ENCODE measurements at places on chromosomes 2 and 18.

DNA sequence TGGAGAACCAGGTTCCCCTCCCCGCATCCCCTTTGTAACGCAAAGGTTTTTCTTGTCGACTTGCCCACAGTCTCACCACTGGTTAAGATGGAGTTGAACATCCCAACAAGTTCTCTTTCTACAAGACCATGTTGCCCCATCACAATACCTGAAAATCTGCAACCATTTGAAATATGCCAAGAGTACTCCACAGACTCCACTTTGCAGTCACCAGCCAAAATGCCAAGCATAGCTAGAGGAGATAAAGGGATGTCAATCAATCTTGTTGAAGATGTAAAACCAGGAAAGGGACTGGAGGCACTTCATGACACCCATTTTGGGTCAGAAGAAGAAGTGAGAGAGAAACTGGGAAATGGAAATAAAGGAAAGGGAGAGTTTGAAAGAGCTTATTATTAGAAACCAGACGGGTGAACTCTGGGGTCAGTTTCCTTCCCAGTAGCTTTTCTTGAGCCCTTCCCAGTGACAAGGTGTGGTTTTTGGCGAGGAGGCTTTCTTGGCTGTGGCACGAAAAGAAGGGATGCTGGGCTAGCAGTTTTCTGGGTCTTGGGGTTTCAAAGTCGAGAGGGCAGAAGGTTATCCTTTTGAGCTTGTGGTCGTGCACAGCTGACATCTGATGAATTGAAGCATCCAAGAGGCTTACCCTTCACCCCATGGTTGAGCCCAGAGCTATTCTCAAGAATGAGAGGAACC, 79.3 kb downstream of the ACAA2 start:
- DNase-seq: no peak

DNA sequence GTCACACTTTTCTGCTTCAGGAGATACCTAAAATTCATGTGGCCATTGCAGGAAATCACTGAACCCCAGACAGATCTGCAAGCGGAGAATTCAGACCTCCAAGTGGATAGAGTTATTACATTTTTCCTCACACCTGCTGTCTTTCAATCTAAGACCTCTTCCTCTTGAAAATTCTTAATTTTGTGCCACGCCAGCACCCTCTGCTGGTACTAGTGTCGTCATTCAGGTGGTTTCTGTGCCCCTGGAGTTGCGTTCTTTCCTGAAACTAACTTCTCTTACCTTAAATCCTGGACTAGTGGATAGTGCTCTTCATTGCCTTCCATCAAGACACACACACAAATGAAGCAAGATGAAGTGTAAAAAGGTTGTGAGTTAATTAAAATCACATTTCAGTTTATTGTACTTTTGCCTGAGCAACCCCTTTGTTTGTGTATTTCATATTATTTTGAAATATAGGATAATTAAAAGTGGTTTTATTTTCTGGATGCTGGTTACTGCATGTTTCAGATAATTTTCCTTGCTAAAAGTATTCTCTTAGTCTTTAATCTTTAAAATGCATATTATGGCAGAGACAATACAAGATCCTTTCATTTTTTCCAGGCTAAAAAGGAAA, 1.6 kb upstream of the DNER start:
- DNase-seq: no peak

DNA sequence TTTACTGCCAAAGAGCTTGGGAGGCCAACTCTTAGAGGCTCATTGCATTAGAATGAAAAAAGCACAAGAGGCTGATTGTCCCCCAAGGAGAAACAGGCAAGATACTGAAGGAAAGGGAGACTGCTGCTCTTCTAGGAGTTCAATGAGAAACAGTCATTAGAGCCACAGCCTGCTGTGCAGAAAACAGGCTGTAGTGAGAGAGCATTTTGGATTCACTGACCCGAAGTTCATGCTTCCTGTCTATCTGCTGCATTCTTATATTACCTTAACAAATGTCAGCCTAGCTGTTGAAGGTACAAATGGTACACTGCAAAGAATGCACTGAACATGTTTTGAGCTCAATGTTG, 423.3 kb downstream of the SETBP1 start:
- DNase-seq: no peak

GRCh38 chr18:30211112-30211511, 831.4 kb downstream of the DSC3 start:
- no peak for DNase-seq

DNA sequence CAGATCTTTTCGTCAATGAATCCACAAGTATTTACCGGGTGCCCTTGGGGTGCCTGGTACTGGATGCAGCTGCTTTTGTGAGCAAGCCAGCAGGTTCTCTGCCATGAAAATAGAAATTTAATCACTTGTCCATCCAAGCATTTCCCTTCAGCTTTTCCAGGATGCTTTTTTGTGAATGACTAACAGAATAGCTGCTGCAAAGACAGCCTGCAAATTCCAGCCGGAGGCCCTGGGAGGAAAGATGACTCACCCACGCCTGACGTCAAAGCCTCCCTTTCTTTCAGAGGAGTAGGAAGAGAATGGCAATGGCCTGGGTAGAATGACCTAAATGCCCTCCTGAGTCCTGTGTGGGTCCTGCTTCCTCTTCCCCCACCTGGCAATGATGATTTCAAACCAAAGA, 111.9 kb downstream of the AP1S3 start:
- no peak for DNase-seq

DNA sequence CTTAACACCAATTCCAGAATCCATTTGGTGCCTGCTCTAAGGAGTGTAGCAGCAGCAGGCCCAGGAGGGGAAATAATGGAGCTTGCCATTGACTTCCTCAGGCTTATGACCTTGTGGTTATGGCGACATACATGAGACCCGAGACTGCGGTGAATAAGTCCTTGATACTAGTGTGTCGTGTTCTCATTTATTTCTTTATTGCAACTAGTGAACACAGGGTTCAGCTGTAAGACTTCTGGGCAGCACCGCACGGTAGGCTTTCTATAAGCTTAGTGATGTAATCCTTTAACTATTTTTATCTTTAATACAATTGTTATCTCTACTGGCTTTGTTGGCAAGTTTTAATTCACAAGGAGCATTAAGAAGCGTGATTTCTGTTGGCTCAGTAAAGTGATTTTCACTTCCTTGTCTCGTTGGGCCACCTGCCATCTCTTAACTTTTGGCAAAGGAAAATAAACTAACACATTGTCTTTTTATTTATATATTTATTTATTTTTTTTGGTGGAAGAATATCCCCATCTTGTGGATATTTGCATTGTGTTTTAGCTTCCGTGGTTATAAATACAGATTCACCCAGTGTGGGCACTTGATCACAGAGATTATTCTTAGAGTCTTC, 139.8 kb downstream of the LTBP1 start:
- DNase-seq: no peak

DNA sequence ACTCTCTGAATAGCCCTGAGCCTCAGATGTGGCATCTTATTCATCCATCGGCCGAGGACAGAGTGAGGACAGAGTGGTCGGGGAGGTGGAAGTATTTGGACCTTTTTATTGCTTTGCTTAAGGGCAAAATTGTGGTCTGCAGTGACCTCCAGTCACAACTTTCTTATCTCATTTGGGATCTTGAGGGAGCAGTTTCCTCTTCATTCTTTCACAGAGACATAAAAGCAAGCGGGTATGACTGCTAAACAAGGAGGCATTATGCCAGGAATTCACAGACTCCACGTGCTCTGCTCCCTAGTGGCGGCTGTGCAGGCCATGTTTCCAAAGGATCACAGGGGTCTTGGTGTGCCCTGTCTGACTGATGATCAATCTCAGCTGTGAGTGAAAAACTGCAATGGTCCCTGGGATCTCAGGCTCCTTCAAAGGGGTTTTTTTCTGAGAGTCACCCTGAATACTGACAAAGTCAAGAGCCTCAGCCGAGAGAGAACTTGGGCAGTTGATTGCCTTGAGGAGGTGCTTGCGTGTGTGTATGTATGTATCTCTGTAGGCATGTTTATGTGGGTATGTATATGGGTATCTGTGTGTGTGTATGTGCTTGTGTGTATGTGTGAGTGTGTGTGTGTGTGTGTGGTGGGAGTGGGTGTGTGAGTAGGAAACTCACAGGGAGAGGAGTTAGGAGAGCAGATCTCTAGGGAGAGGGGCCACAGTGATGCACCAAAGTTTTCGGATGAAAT, 47.7 kb downstream of the RAPGEF4 start:
- DNase-seq: no peak

- DNase-seq: no peak
Measured at GRCh38 chr2:64989982-64990614, 899 bp downstream of the SLC1A4 start.

DNA sequence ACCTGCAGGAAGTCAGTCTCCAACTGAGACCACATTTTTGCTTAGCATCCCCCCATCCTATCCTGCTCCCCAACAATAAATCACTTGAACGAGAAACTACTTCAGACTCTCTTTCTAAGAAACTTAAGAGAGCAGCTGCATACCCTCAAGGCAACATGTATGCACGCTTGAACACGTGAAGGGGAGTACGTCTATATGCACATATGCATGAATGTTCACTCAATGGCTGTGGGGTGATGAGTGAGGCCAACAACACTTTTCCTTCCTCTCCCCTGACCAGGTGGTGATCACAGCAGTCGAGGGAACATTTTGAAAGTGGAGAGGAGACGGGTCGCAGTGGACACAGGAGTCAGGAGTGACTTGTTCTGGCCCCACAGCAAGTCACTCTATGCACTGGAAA, 79.8 kb upstream of the LPIN2 start:
- DNase-seq: no peak

DNA sequence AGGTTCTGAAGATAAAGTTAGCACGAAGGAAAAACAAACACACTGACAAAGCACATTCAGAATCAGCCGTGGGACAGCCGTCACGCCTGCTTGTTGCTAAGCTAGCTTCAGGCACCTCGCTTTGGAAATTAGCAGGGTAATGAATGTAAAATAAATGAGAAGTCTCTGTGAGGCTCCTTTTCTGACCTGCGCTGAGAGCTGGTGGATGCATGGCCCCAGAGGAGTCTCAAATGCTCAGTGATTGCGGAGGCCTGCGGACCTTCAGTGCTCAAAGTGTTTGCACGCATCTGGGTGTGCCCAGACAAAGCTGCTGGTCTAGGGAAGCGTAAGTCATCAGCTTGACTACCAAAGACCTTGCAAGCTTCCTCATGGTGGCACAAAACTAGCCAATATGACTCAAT, 50.6 kb downstream of the CD8B2 start:
- no peak for DNase-seq

DNA sequence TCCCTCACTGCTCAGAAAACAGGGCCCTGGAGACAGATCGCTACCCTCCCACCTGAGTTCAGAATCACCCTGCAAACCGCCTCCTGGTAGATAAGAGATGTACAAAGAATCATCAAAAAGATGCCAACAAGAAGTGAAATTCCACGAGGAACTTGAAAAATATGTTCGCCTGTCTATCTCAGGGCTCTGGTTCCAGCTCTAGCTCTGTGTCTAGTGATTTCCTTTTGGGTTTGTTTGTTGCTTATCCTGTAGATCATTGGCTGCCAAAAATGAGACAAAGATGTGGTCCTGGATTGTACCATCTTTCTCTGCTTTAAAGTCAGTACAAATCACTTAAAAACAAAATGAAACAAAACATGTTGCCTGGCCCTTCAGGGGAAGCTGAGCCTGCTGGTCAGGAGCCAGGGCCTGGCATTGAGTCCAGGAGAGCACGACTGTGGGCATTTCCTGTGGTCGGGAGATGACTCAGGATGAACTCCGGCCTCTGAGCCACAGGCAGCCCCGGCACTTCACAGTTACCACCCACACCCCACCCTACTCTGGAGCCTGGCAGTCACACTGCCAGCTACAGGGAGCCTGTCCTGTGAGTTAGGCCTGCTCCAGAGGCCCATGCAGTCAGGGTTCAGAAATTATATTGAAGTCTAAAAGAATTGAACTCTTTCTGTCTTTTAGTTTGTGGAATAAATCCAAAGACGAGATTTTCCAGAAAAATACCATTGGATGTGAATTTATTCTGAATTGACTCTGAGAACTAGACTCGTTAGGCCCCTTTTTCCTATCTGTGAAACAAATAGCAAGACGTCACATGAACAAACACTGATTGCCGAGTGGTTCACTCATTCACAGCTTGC, 8.0 kb upstream of the ITGB6 start:
- DNase-seq: no peak

Measured in cortex of kidney (tissue), 1 donor.